ENCODE measurements at places on chromosomes 7 and 10.

DNA sequence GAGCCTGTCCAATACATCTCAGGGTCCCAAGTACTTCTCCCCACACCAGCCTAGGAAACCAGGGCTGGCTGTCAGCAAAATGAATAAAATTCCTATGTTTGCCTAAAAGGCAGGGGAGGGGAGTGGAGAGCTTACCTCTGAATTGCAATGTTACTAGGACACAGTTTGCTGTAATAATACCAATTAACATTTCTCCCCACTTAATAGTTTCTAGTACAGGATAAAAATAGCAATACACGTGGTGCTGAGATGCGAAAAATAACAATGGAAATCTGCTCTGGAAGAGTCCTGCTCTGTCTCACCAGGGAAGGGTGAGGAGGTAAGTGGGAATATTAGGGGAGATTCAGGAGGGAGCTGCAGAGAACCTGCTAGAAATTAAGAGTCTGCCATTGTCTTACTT lies 112.3 kb downstream of the PLXNA4 start:
- no peak for DNase-seq

DNA sequence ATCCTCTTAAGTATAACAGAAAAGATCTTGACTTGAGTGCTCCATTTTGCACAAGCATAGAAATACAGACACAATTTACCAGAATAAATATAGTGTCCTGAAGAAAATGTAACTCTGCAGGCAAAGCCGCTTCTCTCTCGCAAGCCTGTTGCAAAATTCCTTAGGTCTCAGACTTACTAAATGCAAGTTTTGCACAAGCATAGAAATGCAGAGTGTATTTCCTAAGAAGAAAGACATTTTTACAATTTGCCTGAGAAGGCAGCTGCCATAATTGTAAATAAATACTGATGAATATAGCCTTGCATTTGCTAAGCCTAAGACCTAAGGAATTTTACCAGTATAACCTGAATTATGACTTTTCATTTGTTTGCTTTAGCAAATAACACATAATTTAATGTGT lies 67.1 kb downstream of the AGMO start:
- DNase-seq: no peak

DNA sequence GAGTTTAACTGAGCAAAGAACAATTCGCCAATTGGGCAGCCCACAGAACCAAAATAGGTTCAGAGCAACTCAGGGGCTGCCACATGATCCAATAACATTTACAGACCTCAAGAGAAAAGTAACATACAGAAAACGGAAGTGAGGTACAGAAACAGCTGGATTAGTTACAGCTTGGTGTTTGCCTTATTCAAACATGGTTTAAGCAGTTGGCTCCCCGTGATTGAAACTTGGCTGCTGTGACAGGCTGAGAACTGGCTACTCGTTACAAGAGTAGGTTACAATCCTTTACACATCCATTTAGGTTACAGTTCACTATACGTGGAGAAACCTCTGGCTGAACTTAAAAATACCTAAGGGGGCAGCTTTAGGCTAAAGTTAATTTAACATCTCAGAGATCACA lies 673.1 kb upstream of the PHF14 start:
- no peak for DNase-seq

GRCh38 chr7:31123726-31124125 lies 71.6 kb downstream of the ADCYAP1R1 start:
- DNase-seq: no peak

DNA sequence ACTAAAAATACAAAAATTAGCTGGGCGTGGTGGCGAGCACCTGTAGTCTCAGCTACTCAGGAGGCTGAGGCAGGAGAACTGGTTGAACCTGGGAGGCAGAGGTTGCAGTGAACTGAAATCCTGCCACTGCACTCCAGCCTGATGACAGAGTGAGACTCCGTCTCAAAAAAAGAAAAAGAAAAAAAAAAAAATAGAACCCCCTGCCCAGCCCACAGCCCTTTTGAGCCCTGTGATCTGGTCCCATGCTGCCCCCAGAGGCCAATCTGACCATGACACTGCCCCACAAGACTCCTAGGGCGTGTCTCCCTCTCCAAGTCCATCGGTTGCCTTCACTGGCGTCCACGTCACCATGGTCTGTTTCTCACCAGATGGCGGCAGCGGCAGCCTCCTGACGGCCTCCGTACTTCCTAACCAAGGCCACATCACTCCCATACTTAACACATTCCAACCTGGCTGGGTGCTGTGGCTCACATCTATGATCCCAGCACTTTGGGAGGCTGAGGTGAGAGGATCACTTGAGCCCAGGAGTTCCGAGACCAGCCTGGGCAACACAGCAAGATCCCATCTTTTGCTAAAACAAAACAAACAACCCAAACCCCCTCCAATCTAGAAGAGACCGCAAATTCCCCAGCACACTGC lies 18.0 kb downstream of the STX1A start:
- no peak for DNase-seq

DNA sequence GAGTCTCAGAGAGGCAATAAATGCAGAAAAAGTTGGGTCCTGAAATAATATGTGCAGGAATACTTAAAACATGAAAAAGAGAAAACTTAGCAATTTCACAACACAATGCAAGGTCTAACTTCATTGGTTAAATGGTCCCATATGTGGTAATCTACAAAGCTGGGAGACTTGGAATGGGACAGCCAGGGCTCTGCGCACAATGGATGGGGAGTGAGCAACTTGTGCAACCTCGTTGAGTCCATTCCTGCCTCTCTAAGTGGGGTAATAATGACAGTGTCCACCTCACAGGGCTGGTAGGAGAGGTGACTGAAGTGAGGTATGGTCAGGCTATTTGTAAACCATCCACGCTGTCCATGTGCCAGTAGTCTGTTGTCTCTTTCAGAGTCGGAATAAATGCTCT lies 11.8 kb upstream of the EMX2 start:
- DNase-seq: no peak

- DNase-seq: no peak
These were observed 225.6 kb downstream of the AHR start for GRCh38 chr7:17523813-17524739.

Data from activated CD4-positive, alpha-beta T cell treated with anti-CD3 and anti-CD28 coated beads, Interleukin-2, amount 50 U/mL, for 16 hours (primary cell).